ENCODE measurements at places on chromosomes 7 and 10.

DNA sequence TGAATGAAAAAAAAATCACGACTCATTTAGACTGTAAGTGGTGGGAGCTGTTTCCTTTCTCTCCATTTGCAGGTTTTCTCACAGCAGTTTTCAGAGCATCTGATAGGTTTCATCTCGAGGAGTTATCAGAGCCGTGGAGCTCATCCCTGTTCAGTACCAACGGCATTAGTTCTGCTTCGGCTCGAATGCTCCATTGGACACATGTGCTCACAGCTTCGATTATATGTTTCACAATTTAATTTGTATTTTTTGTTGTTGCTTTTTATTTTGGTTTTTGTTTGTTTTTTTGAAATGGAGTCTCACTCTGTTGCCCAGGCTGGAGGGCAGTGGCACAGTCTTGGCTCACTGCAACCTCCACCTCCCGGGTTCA lies 1.5 kb downstream of the SLC18A2 start:
- no peak for DNase-seq

DNA sequence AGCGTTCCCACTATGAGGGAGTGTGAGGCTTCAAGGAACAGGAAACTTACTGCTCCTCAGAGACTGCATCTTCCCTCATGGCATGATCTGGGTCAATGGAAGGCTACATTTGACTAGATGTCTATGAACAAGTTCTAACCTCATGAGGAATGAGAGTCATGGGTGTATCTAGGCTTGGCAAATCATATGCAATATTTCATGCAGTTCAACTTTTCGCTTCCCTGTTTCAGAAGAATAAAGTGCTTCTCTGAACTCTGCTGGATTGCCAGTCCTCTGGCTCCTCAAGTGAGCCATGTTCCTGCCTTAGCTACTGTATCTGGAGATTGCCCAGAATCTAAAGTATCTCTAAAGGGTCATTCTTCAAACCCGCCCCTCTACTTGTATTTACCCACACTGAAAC lies 54.3 kb upstream of the SEMA3A start:
- no peak for DNase-seq

GRCh38 chr10:43254881-43255633 lies 11.8 kb downstream of the RASGEF1A start:
- no peak for DNase-seq

DNA sequence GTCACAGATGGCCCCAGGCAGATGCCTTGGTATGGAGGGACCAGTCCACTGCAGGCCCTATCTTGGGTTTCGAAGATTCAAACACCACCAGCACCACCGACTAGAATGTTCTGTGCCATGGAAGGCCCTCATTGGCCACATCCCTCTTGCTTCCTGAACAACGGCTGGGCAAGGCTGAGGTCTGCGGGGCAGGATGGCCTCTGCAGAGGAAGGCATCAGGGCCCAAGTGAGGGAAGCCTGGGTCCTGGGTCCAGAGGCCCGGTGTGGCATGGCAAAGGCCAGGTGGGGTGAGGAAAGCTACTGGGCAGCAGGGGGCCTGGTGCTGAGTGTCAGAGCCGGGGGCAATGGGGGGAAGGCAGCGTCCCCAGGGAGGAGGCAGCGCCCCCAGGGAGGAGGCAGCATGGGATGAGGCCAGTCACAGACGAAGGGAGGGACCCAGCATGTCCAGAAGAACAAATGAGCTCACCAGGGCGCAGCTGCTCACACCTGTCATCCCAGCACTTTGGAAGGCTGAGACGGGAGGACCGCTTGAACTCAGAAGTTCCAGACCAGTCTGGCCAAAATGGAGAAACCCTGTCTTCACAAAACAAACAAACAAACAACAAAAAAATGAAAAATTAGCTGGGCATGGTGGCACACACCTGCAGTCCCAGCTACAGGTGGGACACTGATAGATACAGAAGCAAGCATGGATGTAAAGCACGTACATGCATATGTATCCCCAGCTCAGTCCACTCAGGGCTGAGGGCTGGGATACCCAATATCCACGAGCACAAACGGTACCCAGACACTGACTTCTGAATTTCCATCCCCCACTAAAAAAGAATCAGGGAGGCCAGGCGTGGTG lies 64.4 kb downstream of the PROSER2 start:
- DNase-seq, result no peak

DNA sequence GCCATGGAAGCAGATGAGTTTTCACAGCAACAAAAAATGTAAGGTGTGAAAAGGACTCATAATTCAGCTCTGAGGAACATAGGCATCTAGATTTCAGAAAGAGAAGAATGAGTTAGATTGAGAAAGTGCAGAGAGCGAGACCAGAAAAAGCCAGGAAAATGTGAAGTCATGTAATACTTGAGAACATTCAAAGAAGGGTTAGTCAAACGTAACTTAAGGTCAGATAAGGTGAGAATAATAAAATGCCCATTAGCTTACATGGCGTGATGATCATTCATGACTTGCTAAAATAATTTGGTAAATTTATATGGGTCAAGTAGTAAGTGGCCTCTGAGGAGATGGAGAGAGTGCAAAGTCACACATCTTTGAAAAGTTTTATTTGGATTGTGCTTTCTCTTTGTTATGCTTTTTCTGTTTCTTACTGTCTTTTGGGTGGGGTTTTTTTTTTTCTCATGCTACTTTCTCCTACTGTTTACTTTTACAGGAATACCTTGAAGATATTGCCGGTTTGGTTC lies 271.8 kb upstream of the NRG3 start:
- no peak for DNase-seq
